ENCODE measurements at places on chromosomes 6 and 20. TPM values are rescaled to one million over a fixed set of nuclear protein-coding genes. Genes with fewer than 3 reads are reported as not detected.

CAPN11 gene
- total RNA-seq: 1.2 TPM

- H3K4me3 ChIP-seq: no peak overlapping the region
- no peaks in the 10 kb centered on the region for H3K27me3 ChIP-seq
- H3K4me1 ChIP-seq: no peaks in the 10 kb centered on the region
- no peak for DNase-seq
Measured at GRCh38 chr6:12339808-12340487, 49.8 kb downstream of the EDN1 start.

GRCh38 chr20:36355469-36356171 is 49.5 kb downstream of the DLGAP4 start:
- no peak for DNase-seq
- H3K36me3 ChIP-seq: no peaks in the 10 kb centered on the region
- no peak overlapping the region for H3K27ac ChIP-seq
- H3K4me1 ChIP-seq: no peaks in the 10 kb centered on the region
- no peaks in the 10 kb centered on the region for H3K27me3 ChIP-seq

OR2W1 gene
- total RNA-seq: not detected

THBS2 gene
- 14.1 TPM for total RNA-seq

DNA sequence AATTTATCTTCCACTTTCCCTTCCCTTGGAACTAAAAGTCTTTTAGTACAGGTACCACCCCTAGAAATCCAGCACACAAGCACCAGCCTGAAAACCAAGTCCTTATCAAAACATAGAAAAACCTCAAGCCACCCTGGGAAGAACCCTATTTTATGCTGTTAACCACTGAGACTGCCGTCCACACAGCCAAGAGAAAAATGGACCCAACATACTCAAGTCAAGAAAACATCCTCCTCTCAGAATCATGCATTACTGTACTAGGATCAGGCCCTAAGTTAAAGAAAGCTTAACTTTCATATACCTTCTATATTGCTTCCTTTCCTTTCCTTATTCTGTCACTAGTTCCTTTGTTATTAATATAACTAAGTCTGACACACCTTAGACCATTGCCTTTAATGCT is 16.9 kb upstream of the GOPC start:
- no peak overlapping the region for H3K4me3 ChIP-seq
- no peaks in the 10 kb centered on the region for H3K36me3 ChIP-seq
- no peaks in the 10 kb centered on the region for H3K27me3 ChIP-seq
- no peak overlapping the region for H3K27ac ChIP-seq

TULP1 gene
- not detected for total RNA-seq

PRSS16 gene
- total RNA-seq: 0.63 TPM

DEFB129 gene
- not detected for total RNA-seq

SIRPA gene
- total RNA-seq: 83.8 TPM

Measured in adrenal gland (tissue), 19 donors.